Neural crest cell (in vitro differentiated cells): ENCODE measurements at places on chromosomes 3 and 15. TPM values are rescaled to one million over a fixed set of nuclear protein-coding genes. Genes with fewer than 3 reads are reported as not detected.

- peaks cover 3% of the 10 kb centered on the region for H3K27me3 ChIP-seq
- no peak overlapping the region for H3K4me3 ChIP-seq
- no peak overlapping the region for H3K27ac ChIP-seq
Observed at GRCh38 chr3:187975561-187976364, 178.2 kb upstream of the LPP start.

DNA sequence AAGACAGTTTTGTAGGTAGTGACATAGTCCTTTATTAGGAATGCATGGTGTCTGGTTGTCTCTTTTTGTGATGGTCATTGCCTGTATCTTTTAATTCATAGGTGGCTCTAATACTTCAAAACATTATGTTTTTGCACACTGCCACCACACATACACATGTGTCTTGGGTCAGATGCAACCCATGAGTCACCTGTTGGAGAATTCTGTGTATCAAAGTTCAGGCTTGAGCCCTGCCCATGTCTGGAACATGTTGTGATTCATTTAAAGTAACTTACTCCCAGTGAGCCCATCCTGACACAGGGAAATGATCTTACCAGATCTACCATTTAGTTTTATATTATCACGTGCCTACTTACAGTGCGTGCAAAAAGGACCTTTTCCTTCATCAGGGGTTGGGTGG is 142.7 kb downstream of the GHSR start:
- peaks cover 2% of the 10 kb centered on the region for H3K36me3 ChIP-seq
- no peak for DNase-seq
- no peak overlapping the region for H3K27ac ChIP-seq
- no peak overlapping the region for H3K4me3 ChIP-seq
- no peaks in the 10 kb centered on the region for H3K27me3 ChIP-seq
- no peaks in the 10 kb centered on the region for H3K4me1 ChIP-seq

DNA sequence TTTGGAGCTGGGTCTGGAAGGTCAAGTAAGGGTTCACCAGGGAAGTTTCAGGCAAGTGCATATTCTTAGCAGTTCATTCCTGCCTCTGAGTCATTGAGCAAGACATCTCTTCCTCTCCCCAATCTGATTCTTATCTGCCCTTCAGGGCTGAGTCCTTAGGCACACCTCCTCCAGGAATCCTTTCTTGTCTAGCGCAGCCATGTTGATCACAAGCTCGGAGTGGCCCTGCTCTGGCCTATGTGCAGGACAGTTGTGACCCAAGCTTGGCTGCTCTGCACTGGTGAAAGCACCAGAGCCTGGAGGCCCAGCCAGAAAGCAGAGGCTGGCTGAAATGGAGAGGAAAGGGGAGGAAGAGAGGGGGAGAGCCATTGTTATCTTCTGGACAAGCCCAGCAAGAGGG is 30.9 kb upstream of the MRPS22 start:
- DNase-seq, result no peak
- H3K4me1 ChIP-seq, result peaks cover 12% of the 10 kb centered on the region
- no peaks in the 10 kb centered on the region for H3K36me3 ChIP-seq
- H3K27me3 ChIP-seq, result peaks cover 24% of the 10 kb centered on the region

DNA sequence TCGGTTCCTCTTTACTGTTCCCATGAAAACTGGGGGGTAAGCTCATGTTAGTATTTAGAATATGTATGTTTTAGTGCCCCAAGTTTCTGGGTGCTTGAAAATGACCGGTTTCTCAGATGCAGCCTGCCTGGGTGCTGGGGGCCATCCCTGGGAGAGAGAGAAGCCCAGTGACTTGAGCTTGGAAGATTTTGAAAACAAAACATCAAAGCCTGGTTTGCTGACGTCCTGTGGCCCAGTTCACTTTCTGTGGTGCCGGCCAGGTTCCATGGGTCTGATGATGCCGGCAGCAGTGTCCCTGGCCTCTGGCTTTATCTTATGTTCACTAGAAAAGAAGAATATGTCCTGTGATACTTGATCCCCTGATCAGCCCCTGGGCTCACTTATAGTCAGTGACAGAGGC is 17.1 kb downstream of the APBA2 start:
- no peak overlapping the region for H3K4me3 ChIP-seq
- no peak for DNase-seq
- H3K36me3 ChIP-seq, result peaks cover 11% of the 10 kb centered on the region
- H3K4me1 ChIP-seq, result peaks cover 41% of the 10 kb centered on the region

DNA sequence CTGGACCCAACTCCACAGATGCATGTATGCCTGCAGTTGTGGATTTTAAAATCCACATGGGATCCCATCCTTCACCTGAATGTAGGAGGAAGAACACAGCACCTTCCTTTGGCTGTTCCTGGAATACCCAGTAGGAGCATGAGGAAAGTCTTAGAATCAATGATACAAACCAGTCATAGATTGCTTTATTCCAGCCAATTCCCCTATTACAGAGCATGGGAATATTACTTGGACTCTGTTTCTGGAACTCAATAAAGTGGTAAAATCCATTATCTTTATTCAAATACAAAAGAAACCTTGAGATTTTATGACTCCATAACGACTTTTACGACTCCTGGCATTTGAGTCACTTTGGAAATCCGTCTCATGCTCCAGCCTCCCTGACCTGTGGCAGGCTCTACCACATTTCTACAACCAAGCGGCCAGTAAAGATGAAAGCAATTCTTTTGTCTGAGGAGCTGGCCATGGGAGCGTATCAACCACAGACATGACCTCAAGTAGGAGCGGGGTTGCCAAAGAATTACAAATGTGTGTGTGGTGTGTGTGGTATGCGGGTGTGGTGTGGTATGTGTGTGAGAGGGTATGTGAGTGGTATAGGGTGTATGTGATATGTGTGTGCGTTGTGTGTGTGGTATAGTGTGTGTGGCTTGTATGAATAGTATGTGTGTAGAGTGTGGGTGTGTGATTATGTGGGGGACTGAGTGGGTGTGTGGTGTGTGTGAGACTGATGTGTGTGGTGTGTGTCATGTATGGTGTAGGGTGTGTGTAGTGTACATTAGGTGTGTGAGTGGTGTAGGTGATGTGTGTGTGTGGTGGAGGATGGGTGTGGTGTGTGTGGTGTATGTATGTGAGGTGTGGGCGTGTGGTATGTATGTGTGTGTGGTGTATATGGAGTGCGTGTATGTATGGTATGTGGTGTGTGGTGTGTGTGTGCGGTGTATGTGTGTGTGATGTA is 40.0 kb downstream of the ARRDC4 start:
- H3K36me3 ChIP-seq, result no peaks in the 10 kb centered on the region
- H3K4me3 ChIP-seq, result no peak overlapping the region
- H3K27me3 ChIP-seq, result no peaks in the 10 kb centered on the region
- H3K4me1 ChIP-seq, result peaks cover 5% of the 10 kb centered on the region

GRCh38 chr15:56989411-56989924 is 71.0 kb downstream of the TCF12 start:
- no peak overlapping the region for H3K27ac ChIP-seq
- H3K4me3 ChIP-seq, result no peak overlapping the region
- DNase-seq, result no peak
- H3K4me1 ChIP-seq, result peaks cover 28% of the 10 kb centered on the region
- H3K27me3 ChIP-seq, result no peaks in the 10 kb centered on the region

GRCh38 chr3:186997473-186997939 is 67.2 kb downstream of the ST6GAL1 start:
- no peak for DNase-seq
- no peaks in the 10 kb centered on the region for H3K36me3 ChIP-seq
- H3K27me3 ChIP-seq, result no peaks in the 10 kb centered on the region
- no peak overlapping the region for H3K4me3 ChIP-seq
- H3K27ac ChIP-seq, result no peak overlapping the region
- H3K4me1 ChIP-seq, result peaks cover 17% of the 10 kb centered on the region

DNA sequence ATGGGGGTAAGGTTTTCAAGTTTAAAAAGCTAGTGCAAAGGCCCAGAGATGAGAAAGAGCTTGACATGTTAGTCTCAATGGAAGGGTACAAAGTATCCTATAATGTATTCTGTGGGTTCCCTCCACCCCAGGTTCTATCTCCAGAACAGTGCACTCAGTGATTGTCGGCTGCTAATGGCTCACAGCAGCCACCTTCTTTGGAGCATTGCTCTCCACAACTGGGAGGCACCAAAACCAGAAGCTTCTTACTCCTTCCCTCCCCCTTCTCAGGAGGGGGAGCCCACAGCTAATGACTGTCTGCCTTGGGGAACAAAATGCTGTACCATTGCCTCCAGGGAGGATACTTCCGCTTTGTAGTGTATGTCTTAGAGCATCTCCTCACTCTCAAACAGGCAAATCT is 439.4 kb upstream of the RBMS3 start:
- H3K27ac ChIP-seq, result peak overlapping the region; percentile 57
- H3K4me1 ChIP-seq, result no peaks in the 10 kb centered on the region
- no peak overlapping the region for H3K4me3 ChIP-seq
- no peak for DNase-seq
- H3K27me3 ChIP-seq, result peaks cover 2% of the 10 kb centered on the region
- no peaks in the 10 kb centered on the region for H3K36me3 ChIP-seq

Gene OIP5
- total RNA-seq, result 25.2 and 26.9 TPM in 2 replicates

Gene C3orf22
- total RNA-seq, result not detected in 2 replicates

Gene PCOLCE2
- total RNA-seq, result 4.9 and 6.3 TPM in 2 replicates

Gene GADL1
- 0.12 TPM in 1 of 2 replicates, not detected in the other for total RNA-seq
